ENCODE measurements at places on chromosomes 11 and 22. TPM values are rescaled to one million over a fixed set of nuclear protein-coding genes. Genes with fewer than 3 reads are reported as not detected.

The SAA1 gene
- 52.0 TPM for total RNA-seq

The HTR3B gene
- not detected for total RNA-seq

The FAM111B gene
- 0.31 TPM for total RNA-seq

The MPZL2 gene
- 2.6 TPM for total RNA-seq

The GLYAT gene
- total RNA-seq, result 0.24 TPM

The BRSK2 gene
- 0.81 TPM for total RNA-seq

The RSF1 gene
- 47.5 TPM for total RNA-seq

The FOLR2 gene
- total RNA-seq, result 11.7 TPM

The SLCO2B1 gene
- total RNA-seq, result 4.6 TPM

The TBC1D10A gene
- 7.7 TPM for total RNA-seq

The TRIM6 gene
- total RNA-seq, result 0.35 TPM

The MRGPRX4 gene
- not detected for total RNA-seq

The RASSF10 gene
- total RNA-seq, result 0.11 TPM

The RHOD gene
- 87.0 TPM for total RNA-seq

The SIPA1 gene
- 9.6 TPM for total RNA-seq

The FADS1 gene
- total RNA-seq, result 25.4 TPM

The CCDC116 gene
- total RNA-seq, result not detected

The SIAE gene
- 12.7 TPM for total RNA-seq

The OR5T3 gene
- not detected for total RNA-seq

Data from gastrocnemius medialis (tissue), 4 donors.